LoVo (cell line): ENCODE measurements at places on chromosomes 12 and 14.

DNA sequence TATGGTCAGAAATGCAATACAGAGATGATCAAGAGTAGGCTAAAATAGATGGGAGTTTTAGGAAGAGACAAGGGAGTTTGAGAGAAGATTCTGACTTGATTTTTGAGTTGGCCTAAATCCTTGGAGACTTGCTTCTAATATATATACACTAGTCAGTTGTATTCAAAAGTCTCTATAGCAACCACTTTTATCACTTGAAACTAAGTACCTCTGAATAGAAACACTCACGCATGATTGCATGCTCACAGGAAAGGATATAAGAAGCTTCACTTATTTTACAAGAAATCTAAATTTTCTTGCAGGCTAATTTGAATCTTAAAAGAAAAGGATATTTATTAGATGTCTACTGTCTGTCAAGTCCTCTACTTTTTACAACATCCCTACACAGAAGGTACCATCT, 316.8 kb downstream of the SNAPC1 start:
- no peak for DNase-seq

DNA sequence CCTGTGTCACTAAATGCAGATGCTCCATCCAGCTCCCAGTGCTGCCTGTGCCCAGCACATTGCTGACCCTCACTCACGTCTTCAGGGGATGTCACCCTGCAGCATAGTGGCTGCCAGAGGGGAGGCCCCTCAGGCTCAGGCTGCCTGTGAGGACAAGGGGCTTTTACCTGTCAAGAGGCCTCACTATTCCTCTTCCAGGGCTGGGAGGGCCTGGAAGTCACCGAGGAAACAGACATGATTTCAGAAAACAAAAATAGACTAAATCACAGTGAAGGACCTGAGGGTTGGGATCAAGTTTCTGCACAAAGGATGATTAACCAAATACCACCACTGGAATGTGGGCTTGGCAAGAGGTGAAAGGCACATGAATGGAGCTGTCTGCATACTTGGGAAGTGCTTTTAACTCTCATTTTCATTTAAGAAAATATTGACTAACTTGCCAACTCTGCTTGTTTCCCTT, 1202.3 kb downstream of the BCL11B start:
- no peak for DNase-seq

- DNase-seq: peak; percentile 42
These were observed 41.3 kb downstream of the MED13L start for GRCh38 chr12:116236148-116236731.

DNA sequence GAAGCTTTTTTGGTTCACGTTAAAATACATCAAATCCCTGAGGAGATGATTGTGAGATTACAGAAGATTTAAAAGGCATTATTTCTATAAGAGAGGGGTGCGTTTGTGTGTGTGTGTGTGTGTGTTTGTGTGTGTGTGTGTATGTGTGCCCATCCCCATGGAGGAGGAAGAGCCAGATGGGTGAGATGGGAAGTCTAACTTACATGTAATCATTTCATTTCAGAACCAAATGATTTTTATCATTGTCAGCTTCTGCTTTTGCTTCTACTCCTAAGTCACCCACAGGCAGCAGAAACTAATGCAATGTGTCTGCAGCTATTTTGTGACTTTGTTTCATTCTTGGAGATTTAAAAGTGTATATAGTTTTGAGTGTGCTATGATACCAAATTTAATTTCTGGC, 68.7 kb downstream of the SLC4A8 start:
- no peak for DNase-seq

GRCh38 chr12:117098361-117099217, 627 bp downstream of the TESC start:
- peak; percentile 41 for DNase-seq

- no peak for DNase-seq
These were observed 10.6 kb downstream of the AHNAK2 start for GRCh38 chr14:104967386-104968152.

GRCh38 chr12:52175371-52176350, 16.2 kb downstream of the KRT80 start:
- no peak for DNase-seq

DNA sequence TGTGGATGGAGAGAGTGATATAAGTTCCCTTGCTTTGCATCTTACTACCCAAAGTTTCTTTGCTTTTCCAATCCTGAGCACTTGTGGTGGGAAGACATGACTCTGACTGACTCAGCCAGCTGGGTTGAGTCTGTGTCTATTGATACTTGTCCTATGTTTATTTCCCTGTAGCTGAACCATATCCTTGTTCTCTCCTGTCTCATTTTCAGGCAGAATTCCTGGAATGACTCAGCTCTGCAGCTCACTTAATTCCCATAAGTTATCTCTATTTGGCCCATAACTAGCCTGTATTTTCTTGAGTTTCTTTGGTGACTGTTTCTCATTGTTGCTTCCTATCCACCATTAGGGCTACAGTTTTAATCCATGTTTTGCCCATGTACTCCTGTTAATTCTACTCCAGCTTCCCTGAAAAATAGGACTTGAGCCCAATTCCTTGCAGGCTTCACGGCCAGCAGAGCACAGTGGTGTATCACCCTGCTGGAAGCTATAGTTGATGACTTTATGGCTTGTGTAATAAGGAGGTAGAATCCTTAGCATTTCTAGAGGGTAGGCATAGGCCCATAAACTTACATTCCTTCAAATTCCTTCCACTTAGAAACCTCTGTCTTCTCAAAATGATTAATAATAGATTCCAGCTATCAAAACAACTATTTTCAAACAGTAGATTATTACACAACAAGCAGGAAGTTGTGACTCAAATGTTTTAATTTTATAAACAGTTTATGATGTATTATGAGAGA, 183.1 kb downstream of the TMTC3 start:
- DNase-seq: no peak

GRCh38 chr12:80504389-80505163, 60.5 kb downstream of the PTPRQ start:
- no peak for DNase-seq

DNA sequence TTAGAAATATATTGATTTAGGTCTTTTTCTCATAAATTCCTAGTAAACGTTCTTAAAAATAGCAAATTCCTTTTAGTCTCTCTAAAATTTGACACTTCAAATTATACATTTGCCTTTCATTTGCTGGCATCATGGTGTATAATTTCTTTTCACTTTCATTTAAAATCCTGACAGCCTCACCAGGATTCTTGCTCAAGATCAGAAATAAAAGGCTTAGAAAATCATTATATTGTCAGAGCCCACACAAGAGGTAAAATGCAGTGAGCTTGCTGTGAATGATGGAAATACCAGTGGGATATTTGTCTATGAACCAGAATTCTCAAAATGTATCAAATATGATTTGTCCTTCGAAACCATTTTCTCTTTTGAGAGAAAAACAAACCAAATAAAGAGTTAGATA, 78.2 kb upstream of the PIK3C2G start:
- no peak for DNase-seq

GRCh38 chr14:53808042-53808441, 148.6 kb downstream of the BMP4 start:
- no peak for DNase-seq

DNA sequence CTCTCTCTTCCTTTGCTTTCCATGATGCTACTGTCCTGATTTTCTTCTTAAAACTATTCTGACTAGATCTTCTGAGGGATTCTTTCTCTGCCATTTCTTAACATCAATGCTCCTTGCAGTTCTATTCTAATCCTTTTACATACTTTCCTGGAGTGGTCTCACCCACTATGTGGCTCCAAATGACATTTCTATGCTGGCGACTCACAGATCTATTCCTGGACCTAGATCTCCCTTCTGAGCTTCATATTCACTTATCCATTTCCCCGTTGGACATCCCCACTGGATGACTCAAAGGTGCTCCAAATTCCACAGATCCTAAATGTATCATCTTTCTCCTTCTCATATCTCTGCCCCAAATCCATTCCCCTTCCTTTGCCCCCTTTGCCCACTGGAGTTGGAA, 4.1 kb downstream of the TEP1 start:
- DNase-seq: no peak

DNA sequence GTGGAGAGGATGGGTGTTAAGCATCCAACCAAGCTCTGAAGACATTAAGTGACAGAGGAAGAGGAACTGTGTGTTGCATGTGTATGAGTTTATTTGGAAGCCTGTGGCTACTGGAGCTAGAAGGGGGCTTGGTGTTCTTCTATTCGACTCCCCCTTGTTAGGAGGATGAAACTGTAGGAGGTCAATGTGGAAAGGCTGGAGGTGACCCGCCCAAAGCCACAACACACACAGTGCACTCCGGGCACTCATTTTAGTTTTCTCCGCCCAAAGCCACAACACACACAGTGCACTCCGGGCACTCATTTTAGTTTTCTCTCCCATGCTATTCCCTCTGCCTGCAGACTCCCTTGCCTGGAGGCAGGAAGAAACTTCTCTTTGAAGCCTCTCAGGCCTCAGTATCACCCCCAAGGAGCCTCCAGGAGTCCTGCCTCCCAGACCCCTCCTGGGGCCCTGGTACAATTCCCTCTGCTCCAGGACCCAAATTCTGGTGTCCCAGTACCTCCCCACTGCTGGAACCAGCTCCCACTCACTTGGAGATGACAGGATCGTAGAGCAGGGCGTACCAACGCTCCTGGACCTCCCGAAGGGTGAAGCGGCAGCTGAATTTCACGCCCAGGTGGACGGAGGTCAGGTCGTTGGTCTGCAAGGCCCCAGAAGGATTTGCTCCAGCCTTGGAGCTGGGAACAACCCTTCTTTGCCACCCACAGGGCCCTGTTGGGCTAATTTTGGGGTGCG, 3.8 kb downstream of the MCRS1 start:
- no peak for DNase-seq

- no peak for DNase-seq
These were observed 128.1 kb downstream of the SLC15A4 start for GRCh38 chr12:128695697-128696096.

GRCh38 chr14:56400109-56400825, 179.3 kb upstream of the TMEM260 start:
- no peak for DNase-seq

GRCh38 chr12:79690142-79690637, 574 bp downstream of the PAWR start:
- no peak for DNase-seq

GRCh38 chr14:68787092-68787992, 5.5 kb downstream of the ZFP36L1 start:
- no peak for DNase-seq

DNA sequence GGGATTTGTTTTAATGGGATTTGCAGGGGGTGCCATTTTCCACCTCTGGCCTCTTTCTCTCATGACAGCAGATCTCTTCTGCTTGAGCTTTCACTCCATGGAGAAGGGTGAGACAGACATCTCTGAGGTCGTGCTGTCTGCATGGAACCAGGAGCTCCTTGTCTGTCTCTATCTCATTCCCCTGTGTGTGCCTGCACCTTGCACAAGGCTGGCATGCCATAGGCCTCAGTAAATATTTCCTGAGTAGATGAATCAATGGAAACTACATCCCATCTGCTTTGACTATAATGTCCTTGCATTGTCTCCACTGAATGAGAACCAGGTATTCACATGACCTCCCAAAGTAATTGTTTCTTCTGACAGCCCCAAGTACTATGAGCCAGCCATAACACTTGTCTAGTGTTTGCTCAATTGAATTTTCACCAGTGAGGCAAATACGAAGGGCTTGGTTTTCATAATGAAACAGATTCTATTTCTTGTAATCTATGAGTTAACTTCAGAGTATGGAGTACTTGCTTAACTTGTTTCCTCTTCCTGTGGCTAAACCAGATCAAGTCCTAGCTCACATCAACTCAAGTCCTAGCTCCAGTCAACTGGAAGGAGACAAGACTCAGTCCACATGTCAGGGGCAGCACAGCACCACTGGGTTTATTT, 32.3 kb downstream of the KCNK13 start:
- no peak for DNase-seq

DNA sequence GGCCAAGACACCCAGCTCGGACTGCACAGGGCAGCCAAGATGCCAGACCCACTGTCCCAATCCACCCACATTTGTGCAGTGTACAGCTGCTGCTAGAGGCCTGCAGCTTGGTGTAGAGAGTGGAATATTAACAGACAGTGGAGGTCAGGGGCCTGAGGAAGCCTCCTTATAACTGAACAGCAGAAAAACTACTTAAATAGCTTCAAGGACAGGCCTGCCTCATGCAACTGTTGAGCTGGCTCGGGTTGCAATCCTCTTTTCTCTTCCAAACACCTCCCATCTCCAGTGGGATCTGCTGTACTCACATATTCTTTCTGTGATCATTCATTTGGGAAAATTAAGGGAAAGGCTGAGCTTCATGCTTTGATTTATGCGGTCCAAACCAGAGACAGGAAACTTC, 1043.2 kb upstream of the TMEM132C start:
- no peak for DNase-seq

GRCh38 chr14:95649230-95649629, 37.0 kb upstream of the TCL1B start:
- no peak for DNase-seq

DNA sequence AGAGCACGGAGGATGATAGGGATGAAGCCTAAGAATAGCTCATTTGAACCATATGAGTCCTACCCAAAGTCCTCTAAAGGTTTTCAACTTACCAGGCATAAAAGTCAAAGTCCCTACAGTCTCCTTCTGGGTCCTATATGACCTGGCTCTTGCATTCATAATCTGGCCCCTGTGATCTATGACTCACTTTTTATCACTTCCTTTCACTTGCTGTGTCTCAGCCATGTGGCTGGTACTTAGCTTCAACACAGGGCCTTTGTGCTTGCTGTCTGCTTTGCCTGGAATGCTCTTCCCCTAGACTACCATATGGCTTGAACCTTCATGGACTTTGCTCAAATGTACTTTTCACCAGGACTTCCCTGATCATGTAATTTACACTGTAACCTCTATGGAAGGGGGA, 137.6 kb upstream of the TMTC1 start:
- DNase-seq: peak; percentile 54

DNA sequence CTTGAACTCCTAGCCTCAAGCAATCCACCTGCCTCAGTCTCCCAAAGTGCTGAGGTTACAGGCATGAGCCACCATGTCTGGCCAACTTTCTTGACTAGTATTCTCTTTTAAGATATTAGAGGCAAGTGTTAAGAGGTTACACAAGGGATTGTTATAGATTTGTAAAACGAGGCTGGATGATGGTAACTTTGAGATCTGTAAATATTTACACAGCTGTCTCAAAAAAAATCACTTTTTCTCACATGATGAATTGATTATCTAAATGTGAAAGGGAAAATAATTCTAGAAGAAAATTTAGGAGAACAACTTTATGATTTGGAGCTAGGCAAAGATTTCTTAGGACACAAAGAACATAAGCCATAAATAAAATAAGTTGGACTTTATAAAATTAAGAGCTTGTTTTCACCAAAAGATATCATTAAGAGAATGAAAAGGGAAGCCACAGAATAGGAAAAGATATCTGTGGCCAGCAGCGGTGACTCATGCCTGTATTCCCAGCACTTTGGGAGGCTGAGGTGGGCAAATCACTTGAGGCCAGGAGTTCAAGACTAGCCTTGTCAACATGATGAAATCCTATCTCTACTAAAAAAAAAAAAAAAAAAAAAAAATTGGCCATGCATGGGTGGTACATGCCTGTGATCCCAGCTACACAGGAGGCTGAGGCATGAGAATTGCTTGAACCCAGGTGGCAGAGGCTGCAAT, 77.4 kb downstream of the BBS10 start:
- DNase-seq: no peak

- no peak for DNase-seq
These were observed 43.1 kb upstream of the NAP1L1 start for GRCh38 chr12:76127588-76127987.

- no peak for DNase-seq
These were observed 11.1 kb downstream of the RIN3 start for GRCh38 chr14:92524602-92525185.
